ENCODE measurements at places on chromosomes 1 and 21. TPM values are rescaled to one million over a fixed set of nuclear protein-coding genes. Genes with fewer than 3 reads are reported as not detected.

KIF14 gene
- total RNA-seq, result 0.40 TPM

DNA sequence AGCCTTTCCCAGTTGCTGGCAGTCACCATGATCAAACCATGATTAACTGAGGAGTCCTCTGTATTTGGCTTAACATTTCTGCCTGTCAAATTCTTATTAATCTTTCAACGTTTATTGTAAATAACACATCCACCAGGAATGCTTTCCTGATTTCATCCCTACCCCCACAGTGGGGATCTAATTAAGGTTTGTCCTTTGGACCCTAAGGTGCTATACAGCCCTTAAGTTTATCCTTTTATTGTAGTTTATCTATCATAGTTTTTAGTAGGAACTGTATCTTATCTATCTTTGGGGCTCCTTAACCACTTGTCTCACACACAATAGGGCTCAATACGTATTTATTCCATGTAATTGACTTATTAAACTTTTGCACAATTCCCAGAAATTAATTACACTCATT lies 61.0 kb downstream of the SPATA46 start:
- DNase-seq, result no peak

S100A11 gene
- 108 TPM for total RNA-seq

DNA sequence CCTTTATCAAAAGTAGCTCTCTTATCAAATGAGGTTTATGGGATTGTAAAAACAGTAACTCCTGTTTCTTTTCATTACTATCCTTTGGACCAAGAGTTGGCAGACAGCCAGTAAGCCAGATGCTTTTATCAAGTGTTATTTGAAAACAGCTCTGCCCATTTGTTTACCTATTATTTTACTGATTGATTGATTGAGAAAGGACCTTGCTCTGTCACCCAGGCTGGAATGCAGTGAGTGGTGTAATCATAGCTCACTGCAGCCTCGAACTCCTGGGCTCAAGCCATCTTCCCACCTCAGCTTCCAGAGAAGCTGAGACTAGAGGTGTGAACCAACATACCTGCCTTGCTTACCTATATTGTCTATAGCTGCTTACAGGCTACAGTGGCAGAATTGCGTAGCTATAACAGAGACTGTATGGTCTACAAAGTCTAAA lies 3.6 kb downstream of the PRKAB2 start:
- DNase-seq, result peak; percentile 73

DNA sequence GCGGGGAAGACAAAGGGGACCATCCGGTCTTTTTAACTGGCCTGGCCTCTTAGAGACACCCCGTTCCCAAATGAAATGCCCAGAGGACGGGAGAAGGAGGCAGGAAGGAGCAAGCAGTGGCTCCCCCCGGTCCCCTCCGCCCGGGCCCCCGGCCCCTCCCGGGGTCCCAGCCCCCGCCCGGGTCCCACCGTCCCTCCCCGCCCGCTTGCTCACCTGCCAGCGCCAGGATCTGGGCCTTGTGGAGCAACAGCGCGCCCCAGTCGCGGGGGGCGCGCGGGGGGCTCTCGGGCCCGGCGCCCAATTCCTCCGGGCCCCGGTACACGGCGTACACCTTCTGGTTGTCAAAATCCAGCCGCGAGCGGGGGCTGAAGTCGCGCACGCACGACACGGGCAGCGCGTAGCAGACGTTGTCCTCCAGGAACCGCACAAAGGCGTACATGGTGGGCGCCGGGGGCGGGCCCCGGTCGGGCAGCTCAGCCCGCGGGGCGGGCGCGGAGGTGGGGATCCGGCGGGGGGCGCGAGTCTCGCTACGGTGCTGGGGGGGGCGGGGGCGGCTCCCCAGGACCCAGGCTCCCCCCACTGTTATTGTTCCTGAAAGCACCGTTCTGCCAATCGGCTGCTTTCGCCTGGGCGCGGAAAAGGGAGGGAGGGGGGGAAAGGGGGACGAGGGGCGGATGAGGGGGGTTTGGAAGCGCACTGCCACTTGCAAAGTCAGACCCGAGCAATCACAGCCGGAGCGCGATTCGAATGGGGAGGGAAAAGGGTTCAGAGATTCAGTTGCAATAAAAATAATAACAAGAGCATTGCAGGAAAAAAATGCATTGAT lies at the start of gene BEND5:
TSS of gene BEND5 (minus strand) at position 499 of the 826 bp plus-strand sequence. CDS start at position 439, 60 bp downstream.
- peak; percentile 37 for DNase-seq

- DNase-seq, result peak; percentile 4
Observed at GRCh38 chr21:42440187-42440792, 36.6 kb downstream of the UBASH3A start.

SLAMF8 gene
- 7.1 TPM for total RNA-seq

F5 gene
- total RNA-seq, result 0.37 TPM

GRCh38 chr1:119451158-119451557 lies 36.2 kb downstream of the HSD3B2 start:
- DNase-seq, result no peak

DNA sequence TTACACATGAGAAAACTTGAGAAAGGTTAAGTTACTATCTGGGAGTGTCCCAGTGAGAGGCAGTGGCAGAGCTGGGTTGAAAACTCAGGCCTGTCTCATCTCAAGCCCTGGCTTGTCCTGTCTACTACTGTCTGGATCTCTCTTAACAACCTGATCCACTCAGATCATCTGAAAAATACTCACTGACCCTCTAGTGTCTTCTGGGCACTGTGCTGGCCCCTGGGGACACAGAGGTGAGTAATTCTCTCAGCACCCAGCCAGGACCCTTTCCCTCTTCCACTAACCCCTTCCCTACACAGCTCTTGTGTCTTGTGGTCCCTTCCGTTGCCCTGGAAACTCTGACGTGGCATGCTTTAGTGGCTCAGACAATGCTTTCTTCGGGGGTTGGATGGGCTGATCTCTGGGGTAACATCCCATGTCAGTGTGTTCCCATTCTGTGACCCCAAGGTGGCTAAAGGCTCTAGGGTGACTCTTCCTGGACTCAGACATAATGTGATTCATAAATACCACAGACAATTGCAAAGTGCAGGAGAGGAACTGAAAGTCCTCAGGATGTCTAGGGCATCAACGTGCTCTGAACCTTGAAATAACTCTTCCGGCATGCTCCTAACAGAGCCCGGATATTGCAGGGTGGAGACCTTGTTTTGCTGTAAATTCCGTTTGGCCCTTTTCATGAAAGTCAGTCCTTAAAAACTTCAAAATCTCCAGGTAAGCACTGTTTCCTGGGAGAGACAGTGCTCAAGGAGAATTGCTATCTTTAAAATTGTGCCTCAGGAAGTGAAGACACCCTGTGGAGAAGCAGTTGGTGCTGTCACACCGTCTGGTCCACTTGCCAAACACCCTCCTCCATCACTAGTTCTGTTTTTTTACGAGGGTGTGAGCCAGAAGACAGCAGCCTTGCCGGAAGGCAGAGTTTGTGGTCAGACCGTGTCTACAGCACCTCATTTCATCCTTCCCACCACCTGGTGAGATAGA lies 4.0 kb downstream of the SHISAL2A start:
- DNase-seq, result peak; percentile 54

GRCh38 chr1:46342084-46342656 lies 1.6 kb downstream of the NSUN4 start:
- no peak for DNase-seq

HMCN1 gene
- total RNA-seq, result 1.6 TPM

DNA sequence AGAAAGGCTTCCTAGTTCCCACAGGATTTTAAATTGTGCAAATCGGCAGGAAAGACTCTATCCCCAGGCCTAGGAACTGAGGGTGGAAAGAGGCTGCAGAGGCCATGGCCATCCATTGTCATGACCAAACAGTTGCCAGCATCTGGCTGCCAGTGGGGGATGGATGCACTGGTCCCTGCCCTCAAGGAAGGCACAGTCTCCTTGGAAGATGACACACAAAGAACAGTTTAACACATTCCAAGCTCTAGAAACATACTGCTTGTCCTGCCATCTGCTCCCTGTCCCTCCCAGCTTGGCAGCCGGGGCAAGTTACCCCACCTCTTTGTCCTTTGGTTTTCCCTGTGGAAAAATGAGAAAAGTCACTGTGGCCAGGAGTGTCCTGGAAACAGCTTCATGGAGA lies 83.2 kb downstream of the BCAR3 start:
- no peak for DNase-seq

AMY1B gene
- not detected for total RNA-seq

BMP8B gene
- total RNA-seq, result 16.8 TPM

GRCh38 chr1:9561429-9561828 lies 22.2 kb downstream of the SLC25A33 start:
- DNase-seq, result peak; percentile 45

DNA sequence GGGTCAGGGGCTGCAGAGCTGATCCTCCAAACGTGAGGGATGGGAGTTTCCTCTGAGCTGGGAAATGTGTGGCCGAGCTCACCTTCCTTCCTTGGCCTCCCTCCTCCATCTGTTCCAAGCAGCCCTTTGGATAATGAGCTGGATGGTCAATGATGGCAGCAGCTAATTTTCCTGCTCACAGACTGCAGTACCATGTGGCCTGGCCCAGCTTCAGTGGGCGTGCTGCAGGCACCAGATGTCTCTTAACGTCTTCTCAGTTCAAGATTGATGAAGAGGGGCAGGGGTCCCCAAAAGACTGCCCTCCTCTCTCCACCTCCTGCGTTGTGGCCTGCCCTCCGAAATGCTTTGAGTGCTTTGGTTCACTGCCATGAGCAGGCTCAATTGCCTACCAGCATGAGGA lies 86.0 kb downstream of the UBIAD1 start:
- no peak for DNase-seq

DNA sequence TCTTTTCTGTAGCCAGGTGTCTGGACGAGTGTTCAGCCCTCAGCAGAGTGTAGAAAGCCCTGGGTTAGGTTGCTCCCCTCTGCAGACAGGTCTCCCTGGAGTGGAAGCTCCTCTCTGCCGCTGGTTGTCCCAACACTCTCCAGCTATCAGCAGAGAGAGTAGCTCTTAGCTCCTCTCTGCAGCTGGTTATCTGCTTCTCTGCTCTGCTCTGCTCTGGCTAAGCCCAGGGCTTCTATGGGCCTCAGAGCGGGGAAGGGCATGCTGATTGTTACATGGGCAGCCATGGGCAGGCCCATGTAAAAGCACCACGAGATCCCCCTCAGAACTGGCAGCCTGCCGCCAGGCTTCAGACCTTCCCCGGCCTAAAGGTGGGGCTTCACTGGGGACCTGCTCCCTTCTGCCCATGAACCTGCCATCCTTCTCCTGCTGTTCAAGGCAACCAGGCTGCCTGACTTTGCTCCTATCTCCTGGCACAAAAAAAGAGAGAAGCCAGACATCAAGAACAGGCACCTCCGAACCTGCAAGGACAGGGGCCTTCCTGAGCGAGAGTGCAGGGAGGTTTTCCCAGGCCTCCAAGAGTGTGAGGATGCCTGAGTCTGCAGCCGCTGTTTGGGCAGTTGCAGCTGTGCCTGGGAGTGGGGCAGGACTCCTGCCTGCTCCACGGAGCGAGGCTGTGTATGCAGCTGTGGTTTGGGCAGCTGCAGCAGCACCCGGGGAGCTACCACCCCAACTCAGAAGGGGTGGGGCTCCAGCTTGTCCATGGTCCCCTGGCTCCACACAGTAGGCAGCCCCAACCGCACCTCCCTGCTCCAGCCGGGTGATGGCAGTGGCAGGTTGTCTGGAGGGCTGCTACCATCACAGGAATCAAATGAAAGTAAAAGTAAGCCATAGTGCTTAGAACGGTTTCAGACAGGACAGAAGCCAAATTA lies 973.7 kb downstream of the LTN1 start:
- DNase-seq, result no peak

DNA sequence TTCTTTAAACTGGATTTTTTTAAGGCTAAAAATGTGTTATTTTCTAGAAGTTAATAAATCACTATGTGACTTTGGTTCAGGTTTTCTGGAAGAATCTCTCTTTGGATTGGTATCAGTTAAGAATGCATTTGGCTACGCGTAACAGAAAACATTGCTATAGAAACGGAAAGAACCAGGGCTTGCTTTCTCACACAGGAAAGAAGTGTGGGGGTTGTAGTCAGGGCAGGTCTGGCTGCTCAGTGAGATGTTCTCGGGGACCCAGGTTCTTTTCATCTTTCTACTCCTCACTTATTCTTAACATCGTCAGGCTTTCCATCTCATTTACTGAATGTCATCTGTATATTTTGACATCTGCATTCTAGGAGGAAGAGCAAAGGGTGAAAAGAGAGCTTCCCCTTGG lies 191.4 kb downstream of the ZBTB18 start:
- DNase-seq, result no peak

- DNase-seq, result no peak
Observed at GRCh38 chr1:65572701-65573421, 152.4 kb downstream of the LEPR start.

- no peak for DNase-seq
Observed at GRCh38 chr1:118751166-118751565, 237.0 kb downstream of the TBX15 start.

GPR25 gene
- not detected for total RNA-seq

DNA sequence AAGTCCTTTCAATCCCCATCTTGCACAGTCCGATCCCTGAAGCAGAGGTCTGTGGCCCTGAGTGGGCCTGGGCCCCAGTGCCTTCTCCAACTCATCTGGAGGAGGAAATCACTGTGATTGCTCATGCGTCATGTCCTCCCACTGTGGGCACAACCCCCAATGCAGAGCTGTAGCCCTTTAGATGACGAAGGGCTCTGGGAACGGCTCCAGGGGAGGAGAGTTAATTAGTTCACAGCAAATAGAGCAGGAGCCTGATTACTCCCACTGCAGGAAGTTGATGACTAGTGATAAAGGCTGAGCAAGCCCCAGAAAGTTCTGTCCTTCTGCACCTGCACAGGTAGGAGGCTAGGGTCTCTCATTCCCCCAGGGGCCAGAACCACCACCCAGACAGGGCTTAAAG lies 111.5 kb downstream of the CCDC185 start:
- peak; percentile 77 for DNase-seq

- DNase-seq, result peak; percentile 31
Observed at GRCh38 chr1:55275151-55275748, 60.1 kb upstream of the USP24 start.
